Activated CD4-positive, alpha-beta T cell treated with anti-CD3 and anti-CD28 coated beads, Interleukin-2, amount 10 ng/mL, durations not matched to agents 7 days and 5 days (primary cell): ENCODE measurements at places on chromosomes 6 and 20.
A peak's percentile ranks its signal among the peaks of the same experiment; 100 is the strongest.

DNA sequence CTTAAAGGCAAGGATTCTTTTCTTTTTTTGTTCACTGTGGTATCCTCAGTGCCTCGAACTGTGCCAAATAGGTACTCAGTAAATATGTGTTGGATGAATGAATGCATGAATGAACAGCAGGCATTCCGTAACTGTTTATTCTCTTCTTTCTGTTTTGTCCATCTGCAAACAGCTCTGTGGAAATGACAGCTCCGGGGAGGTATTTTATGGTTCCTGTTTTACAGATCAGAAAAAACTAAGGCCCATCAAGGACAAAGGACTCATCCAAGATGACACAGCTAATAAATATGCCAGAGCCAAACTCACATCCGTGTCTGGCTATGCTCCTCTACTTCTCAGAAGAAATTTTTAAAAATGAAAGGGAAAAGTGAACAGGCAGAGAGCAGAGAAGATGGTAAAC is 21.0 kb downstream of the JPH2 start:
- no peaks in the 10 kb centered on the region for H3K4me1 ChIP-seq
- no peak overlapping the region for H3K27ac ChIP-seq
- H3K36me3 ChIP-seq = no peaks in the 10 kb centered on the region
- DNase-seq = no peak
- no peak overlapping the region for H3K4me3 ChIP-seq

DNA sequence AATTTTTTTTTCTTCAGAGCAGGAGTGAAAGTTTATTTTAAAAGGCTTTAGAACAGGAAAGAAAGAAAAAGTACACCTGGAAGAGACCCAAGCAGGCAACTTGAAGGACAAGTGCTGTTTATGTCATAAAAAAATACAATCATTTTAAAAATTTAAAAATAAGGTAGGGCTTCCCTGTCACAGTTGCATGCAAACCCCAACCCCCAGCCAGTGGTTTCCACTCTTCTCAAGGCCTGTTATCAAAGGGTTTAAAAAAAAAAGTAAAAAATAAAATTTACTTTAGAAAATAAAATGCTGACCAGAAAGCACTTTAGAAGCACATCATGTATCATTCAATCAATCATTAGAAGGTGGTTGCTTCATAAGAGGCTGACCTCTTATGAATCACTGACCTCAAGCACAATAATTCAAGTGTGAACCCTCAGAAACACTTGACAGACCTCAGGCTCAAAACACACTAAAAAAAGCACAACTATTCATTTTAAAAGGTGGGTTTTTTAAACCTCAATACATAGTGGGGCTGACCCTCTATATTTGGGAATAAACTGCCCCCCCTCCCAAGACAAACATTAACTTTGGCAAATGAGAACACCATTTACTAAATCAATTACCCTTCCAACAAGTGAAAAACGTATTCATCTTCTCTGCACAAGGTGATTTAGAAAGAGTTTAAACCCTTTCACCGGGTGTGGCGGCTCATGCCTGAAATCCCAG is 15.6 kb downstream of the ILRUN start:
- H3K27me3 ChIP-seq = no peaks in the 10 kb centered on the region
- H3K27ac ChIP-seq = no peak overlapping the region
- peaks cover 18% of the 10 kb centered on the region for H3K4me1 ChIP-seq
- no peak overlapping the region for H3K4me3 ChIP-seq

- H3K27ac ChIP-seq = peak overlapping the region; percentile 83
- DNase-seq = no peak
- peaks cover 66% of the 10 kb centered on the region for H3K4me1 ChIP-seq
Observed at GRCh38 chr6:90249034-90249433, 47.6 kb downstream of the BACH2 start.

- peaks cover 49% of the 10 kb centered on the region for H3K4me1 ChIP-seq
- H3K4me3 ChIP-seq = no peak overlapping the region
- H3K27me3 ChIP-seq = no peaks in the 10 kb centered on the region
- peaks cover 14% of the 10 kb centered on the region for H3K36me3 ChIP-seq
Observed at GRCh38 chr6:142570221-142570671, 268.4 kb downstream of the ADGRG6 start.

GRCh38 chr6:7705483-7705882 is 20.4 kb upstream of the BMP6 start:
- no peak overlapping the region for H3K4me3 ChIP-seq
- DNase-seq = no peak
- H3K4me1 ChIP-seq = no peaks in the 10 kb centered on the region
- H3K27ac ChIP-seq = no peak overlapping the region
- H3K27me3 ChIP-seq = peaks cover 10% of the 10 kb centered on the region

DNA sequence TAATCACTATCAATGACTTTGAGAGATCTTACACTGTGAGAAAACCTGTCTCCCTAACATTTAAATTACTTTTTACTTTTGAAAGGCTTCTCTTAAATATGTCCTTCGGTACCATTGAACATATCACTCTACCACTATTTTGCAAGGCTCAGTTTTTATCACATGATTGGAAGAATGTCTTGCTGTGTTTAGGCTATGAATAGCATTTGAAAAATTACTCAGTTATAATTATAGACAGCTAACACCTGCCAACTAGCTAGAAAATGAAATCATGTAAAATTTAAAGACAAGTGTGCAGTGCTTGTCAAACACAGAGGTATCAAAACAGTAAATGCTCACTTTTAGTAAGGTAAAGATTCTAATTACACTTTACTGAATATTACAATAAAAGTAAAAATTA is 11.0 kb downstream of the SESN1 start:
- DNase-seq = no peak
- no peaks in the 10 kb centered on the region for H3K4me1 ChIP-seq
- H3K4me3 ChIP-seq = no peak overlapping the region
- peaks cover 3% of the 10 kb centered on the region for H3K36me3 ChIP-seq
- peaks cover 2% of the 10 kb centered on the region for H3K27me3 ChIP-seq

DNA sequence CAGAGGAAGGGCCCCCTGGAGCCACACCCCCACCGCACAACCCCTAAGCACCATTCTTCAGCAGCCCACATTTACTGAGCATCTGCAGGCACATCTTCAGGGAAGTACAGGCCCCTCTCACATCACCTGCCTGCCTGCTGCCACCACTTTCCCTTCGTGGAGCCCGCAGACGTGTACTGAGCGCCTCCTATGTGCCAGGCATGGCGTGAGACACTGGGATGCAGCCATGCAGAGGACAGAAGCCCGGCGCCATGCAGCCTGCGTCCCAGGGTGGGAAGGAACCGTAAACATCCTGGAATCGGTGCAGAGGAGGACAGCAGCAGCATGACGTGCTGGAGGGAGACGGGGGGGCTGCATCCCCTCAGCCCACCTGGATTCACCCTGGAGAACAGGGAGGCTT is 78.1 kb downstream of the GRM4 start:
- H3K36me3 ChIP-seq = no peaks in the 10 kb centered on the region
- no peak overlapping the region for H3K27ac ChIP-seq
- no peak for DNase-seq
- no peak overlapping the region for H3K4me3 ChIP-seq

DNA sequence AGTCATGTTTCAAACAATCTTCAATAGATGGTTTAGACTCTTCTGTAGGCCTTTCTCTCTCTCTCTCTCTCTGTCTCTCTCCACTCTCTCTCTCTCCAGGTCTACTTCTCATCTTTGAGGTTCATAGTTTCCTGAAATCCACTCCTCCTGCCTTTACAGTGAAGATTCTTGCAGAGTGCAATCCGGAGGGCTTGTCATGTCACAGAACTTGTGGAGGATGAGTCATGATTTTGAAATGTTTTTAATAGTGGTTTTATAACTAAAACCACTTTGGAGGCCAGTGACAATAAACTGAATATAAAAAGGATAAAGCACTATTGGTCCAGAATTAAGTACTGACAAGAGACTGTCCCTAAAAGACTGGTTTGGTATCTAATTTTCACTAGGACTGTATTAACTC is 156.3 kb downstream of the KIF6 start:
- H3K27me3 ChIP-seq = peaks cover 15% of the 10 kb centered on the region
- no peak for DNase-seq
- H3K4me1 ChIP-seq = no peaks in the 10 kb centered on the region
- no peaks in the 10 kb centered on the region for H3K36me3 ChIP-seq
- no peak overlapping the region for H3K27ac ChIP-seq
